Tracheal epithelial cell (primary cell): ENCODE measurements at places on chromosomes 4 and X. TPM values are rescaled to one million over a fixed set of nuclear protein-coding genes. Genes with fewer than 3 reads are reported as not detected.

CORIN gene
- under 0.01 and 0.64 TPM in 2 replicates for total RNA-seq

CD38 gene
- under 0.01 and 0.21 TPM in 2 replicates for total RNA-seq

TRPC5OS gene
- total RNA-seq = not detected in 2 replicates

ZNF595 gene
- 7.7 and 9.2 TPM in 2 replicates for total RNA-seq

TREX2 gene
- total RNA-seq = 2.7 and 3.4 TPM in 2 replicates

PPP1R2C gene
- total RNA-seq = not detected in 2 replicates

UCP1 gene
- total RNA-seq = under 0.01 TPM in 1 of 2 replicates, not detected in the other

TMSB15C gene
- 0.21 and 2.2 TPM in 2 replicates for total RNA-seq
